Fibroblast of the aortic adventitia (primary cell): ENCODE measurements at places on chromosomes 2 and 18. TPM values are rescaled to one million over a fixed set of nuclear protein-coding genes. Genes with fewer than 3 reads are reported as not detected.

The ASPRV1 gene
- total RNA-seq, result 0.54 TPM in 1 of 2 replicates, not detected in the other

The EPHA4 gene
- 13.9 and 26.7 TPM in 2 replicates for total RNA-seq

The INHBB gene
- total RNA-seq, result not detected in 2 replicates

The FHOD3 gene
- 3.0 and 3.3 TPM in 2 replicates for total RNA-seq

The CFAP210 gene
- 0.09 TPM in 1 of 2 replicates, not detected in the other for total RNA-seq

The TRIM54 gene
- not detected in 2 replicates for total RNA-seq

The GNLY gene
- not detected in 2 replicates for total RNA-seq

- DNase-seq, result no peak
Observed at GRCh38 chr2:222291485-222291841, 7.3 kb downstream of the PAX3 start.

DNA sequence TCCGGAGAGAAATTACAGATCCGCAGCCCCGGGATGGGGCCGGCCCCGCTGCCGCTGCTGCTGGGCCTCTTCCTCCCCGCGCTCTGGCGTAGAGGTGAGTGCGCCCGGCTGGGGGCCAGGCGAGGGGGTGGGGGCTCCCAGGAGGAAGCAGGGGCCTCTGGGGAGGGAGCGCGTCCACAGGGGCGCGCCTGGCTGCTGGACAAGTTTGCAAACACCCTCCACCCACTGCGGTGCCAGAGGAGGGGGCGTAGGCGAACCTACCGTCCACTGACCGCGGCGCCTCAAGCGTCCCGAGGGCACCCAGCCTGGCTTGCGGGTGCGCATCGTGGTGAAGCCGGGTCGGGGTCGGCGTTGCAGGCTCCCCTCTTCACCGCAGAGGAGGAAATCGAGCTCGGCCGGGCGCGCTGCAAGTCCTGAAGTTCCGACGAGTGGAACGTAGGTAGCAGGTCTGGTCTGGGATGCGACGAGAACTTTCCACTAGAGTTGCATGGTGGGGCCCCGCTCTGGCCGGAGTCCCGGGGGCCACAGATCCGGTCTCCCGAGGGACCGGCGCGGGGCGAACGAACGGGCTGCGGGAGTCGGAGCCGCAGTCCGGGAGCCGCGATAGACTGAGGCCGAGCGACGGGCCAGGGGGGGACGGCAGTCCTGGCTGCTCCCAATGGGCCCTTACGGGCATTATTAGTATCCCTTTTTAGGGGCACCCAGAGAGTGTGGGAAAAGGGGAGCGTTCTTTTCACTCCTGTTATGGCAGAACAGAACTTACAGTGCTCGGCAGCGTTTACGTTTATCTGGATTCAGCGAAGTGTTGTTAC lies 502 bp downstream of the MERTK start:
- DNase-seq, result no peak

DNA sequence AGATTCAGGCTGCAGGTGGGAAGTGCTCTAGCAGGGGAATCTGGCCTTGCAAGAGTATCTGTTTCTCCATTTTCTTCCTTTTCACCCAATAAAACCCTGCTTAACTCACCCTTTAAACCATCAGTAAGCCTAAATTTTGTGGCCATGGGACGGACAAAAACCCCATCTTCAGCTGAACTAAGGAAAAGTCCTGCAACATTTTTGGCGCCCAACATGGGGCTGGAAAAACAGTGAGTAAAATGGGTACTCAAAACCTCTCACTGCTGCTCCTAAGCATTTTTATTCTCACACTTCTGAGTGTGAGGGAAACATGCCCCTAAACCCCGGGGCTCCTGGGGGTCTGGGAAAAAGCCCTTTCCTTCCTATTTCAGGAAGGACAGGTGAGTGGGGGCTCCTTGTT lies 414.3 kb downstream of the ZNF804A start:
- DNase-seq, result peak; percentile 2

DNA sequence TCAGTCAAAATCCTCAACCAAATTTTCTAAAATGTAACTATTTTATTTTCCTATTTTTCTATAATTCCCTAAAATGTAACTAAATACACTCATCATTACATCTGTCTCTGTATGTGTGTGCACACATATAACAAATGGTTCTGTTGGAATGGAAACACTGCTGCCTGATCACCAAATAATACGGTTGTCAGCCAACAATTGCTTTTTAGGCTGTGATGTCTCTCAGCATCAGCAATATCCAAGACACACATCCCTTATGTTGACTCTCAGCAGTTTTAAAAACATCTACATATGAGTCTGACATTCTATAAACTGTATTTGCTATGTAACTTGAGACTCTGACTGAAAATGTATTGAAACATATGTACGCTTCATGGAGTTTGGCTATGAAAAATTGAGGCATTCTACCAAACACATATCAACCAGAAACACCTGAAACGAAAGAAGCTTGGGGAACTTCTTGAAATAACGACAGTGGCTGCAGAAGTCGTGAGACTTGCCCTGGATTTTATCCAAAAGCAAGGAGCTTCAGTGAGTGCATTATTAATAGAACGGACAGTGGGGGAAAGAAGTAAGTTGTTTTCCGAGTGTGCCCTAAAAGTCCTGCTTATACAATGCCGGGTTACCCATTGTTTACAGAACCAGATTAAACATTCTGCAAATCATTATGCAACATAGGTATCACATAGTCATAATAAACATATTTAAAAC lies 110.2 kb upstream of the ITGB6 start:
- no peak for DNase-seq

GRCh38 chr2:185145316-185146121 lies 547.2 kb downstream of the ZNF804A start:
- no peak for DNase-seq

DNA sequence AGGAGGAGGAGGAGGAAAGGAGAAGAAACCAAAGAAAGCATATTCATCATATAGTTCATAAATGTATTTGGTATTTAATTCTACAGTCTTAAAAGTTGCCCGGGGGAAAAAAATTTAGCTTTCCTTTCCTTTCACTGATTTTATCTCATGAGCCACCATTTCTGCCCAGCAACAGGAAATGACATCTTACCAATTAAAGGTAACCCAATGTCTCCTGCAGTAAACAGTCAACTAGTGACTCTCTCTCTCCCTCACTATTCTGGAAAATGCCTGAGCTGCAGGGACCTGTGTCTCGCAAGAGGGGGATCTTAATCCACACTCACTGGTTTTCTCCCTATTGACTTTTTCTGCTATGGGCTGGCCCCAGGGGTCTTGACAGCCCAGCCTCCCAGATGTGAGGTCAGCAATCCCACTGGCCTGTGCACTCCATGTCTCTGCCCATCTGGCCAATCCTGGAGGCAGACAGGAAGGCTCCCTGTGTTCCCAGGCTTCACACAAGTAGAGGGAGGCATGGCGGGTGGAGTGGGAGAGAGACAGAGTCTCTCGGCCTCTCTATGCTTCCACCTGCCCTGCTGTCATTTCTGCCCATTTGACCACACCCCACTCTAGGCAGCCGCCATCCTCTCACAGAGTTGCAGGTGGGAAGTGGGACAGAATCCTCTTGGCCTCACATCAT lies 85.4 kb upstream of the CABLES1 start:
- no peak for DNase-seq

DNA sequence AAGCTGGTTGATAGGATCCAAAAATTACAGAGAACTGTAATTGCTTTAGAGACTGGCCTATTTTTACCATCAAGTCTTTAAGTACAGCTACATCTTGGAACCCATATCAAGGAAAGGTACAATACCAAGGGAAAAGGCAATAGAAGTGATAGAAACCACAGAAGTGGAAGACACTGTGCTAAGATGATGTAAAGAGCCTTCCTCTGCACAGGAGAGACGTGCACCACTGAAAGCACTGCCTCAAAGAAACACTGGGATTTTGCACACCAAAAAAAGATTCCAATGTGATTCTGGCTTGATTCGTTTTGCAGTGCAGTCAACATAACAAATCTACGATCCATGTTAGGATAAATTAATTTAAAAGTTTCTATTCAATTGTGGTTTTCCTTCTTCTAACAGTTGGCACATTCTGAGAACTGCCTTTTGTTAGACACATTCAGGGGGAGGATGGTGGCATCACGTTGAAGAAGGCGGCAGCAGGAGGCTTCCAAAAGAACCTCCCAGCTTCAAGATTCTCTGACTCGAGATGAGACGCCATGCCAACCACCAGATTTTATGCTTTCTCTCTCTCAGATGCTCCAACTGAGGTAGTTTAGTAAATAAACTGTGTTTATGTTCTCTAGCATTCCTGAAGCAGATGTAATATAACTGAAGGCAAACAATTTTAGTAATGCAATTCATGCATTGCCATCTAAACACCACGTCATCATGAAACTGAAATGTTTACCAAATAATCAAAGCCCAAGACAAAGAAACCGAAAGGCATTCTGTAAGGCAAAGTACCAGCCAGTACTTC lies 102.9 kb downstream of the BCL2 start:
- DNase-seq, result no peak

GRCh38 chr2:160205505-160205904 lies 5.4 kb upstream of the ITGB6 start:
- peak; percentile 93 for DNase-seq

DNA sequence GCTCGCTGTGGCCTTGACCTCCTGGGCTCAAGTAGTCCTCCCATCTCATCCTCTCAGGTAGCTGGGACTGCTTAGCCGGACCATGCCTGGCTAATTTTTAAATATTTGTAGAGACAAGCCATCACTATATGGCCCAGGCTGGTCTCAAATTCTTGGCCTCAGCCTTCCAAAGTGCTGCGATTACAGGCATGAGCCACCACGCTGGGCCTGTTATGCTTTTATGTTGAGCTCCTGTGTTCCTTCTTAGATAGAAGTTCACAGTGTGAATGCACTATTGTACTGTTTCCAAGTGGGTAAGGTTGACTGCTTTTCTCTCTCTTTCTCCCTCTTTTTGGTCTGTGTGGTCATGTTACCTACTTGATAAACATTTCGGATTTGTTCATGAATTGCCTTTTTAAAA lies 61.9 kb downstream of the SMCHD1 start:
- DNase-seq, result no peak
